Hematopoietic multipotent progenitor cell treated with erythropoietin and hydrocortisone succinate and interleukin-3 and kit ligand, for 8 days (in vitro differentiated cells): ENCODE measurements at places on chromosomes 11 and 22.
A peak's percentile ranks its signal among the peaks of the same experiment; 100 is the strongest.

DNA sequence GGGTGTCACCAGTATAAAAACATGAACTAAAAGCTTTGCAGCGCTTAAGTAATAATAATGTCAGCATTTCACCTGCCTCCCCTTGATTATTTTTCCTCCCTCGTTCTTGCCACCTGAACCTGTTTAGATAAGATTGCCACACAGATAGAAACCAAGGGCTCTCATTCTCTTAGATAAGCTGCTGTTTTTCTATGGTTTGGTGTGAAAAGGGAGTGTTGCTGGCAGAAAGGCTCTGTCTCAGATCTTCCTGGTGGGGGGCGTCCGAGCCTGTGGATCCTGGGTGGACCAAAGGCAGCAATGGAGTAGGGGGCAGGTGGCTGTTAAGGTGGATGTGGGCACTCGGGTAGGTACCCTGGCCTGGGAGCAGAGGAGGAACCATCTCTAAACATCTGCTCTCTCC is 147.5 kb downstream of the ST3GAL4 start:
- no peak for DNase-seq

- no peak for DNase-seq
Measured at GRCh38 chr11:82750643-82751139, 17.0 kb upstream of the FAM181B start.

- no peak for DNase-seq
Measured at GRCh38 chr22:42969348-42969975, 45.5 kb downstream of the PACSIN2 start.

DNA sequence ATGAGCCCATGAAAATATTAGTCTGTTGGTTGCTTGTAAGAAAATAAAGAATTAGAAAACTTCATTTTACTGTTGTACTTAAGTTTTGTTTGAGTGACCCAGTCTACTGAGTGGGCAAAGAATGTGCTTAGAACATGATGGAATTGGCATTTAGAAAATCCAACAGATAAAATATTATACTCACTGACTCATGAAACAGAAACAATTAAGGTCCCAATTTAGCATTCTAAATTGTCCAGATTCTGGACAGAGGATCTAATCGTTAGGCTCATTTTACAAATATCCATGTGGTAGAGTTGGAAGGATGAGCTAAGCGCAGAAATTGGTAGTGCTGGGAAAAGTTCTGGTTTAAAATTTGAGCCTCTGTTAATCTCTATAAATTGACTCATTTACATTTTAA is 45.4 kb downstream of the METTL15 start:
- no peak for DNase-seq

DNA sequence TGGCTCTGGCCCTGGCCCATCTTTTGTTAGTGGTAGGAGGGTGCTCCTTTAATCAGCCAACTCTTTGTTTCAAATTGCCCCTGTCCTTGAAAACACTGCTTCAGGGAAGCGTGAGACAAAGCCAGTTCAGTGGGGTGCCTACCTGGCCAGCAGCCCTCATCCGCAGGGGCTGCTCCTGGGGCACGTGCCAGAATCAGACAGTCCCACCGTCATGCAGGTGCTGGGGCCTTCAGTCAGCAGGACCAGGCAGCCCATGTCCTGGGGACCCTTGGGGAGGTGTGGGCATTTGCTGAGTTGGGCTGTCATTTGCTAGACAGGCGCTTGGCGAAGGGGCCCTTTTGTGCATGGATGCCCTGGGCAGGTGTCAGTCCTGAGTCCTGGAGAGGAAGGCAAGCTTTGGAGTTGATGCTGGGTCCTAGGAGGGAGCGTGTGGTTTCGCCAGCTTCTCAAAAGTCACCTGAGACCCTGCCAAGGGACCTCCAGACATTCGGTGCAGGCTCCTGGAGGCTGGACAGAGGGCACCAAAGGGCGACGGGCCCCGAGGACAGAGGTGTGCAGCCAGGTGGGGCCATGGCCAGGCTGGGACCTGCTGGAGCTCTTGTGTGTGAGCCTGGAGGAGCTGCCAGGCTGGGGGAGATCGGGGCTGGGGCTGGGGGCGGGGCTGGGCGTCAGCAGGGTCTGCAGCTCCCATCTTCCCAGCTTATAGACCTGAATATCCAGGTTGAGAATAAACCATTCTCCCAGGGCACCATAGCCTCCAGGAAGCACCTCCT is 15.0 kb upstream of the RTN4R start:
- no peak for DNase-seq

- DNase-seq, result peak; percentile 39
Measured at GRCh38 chr11:94151903-94152677, 23.4 kb downstream of the PANX1 start.

GRCh38 chr22:31212783-31213629 is 908 bp downstream of the LIMK2 start:
- DNase-seq, result no peak

DNA sequence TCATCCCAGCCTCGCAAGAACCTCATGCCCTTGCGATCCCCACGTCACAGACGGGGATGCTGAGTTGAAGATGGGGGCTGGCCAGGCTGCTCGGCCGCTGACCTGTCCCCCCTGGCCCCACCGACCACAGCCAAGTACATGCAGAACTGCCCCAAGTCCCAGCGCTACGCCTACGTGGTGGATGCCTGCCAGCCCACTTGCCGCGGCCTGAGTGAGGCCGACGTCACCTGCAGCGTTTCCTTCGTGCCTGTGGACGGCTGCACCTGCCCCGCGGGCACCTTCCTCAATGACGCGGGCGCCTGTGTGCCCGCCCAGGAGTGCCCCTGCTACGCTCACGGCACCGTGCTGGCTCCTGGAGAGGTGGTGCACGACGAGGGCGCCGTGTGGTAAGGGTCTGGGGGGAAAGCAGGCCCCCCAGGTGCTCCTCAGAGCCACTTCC is 10.0 kb downstream of the MUC5B start:
- DNase-seq, result no peak

GRCh38 chr11:21537980-21538379 is 654.9 kb upstream of the ANO5 start:
- no peak for DNase-seq

- no peak for DNase-seq
Measured at GRCh38 chr22:23632178-23632577, at the start of gene DRICH1. Gene DRICH1, minus strand, starts transcription at chr22:23632321. Its CDS starts 298 bp downstream, at chr22:23632023.
